ENCODE measurements at places on chromosomes 1 and 21.

GRCh38 chr1:171251042-171251951 lies 3.0 kb downstream of the FMO1 start:
- DNase-seq = no peak

DNA sequence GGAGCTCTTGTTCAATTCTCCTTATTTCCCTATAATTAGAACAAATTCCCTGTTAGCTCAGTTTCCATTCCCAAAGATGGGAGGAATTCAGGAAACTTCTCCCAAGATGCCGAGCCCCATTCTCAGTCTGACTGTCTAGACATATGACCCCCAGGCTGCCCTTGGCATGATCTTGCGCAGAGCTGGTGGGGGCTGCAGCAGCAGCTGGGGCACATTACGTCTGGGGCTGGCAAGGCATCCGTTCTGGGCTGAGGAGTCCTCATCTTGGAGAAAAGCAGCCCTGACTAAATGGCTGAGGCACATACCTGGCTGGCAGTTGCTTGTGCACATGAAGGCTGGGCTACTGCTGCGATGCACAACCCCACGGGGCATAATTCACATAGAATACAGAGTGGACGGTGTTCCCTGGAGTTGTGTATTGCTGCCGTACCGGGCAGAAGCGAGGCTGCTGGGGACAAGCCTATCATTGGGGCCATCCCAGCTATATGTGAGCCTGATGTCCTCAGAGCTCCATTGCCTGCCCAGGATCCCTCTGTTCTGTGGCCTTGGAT lies 36.4 kb upstream of the TRABD2B start:
- no peak for DNase-seq

GRCh38 chr1:7036386-7036785 lies 251.1 kb downstream of the CAMTA1 start:
- no peak for DNase-seq

- DNase-seq = no peak
Observed at GRCh38 chr1:183880531-183881243, 75.8 kb downstream of the RGL1 start.

- no peak for DNase-seq
Observed at GRCh38 chr1:18536915-18537314, 56.2 kb downstream of the KLHDC7A start.
